ENCODE measurements at places on chromosomes 3 and 15.

DNA sequence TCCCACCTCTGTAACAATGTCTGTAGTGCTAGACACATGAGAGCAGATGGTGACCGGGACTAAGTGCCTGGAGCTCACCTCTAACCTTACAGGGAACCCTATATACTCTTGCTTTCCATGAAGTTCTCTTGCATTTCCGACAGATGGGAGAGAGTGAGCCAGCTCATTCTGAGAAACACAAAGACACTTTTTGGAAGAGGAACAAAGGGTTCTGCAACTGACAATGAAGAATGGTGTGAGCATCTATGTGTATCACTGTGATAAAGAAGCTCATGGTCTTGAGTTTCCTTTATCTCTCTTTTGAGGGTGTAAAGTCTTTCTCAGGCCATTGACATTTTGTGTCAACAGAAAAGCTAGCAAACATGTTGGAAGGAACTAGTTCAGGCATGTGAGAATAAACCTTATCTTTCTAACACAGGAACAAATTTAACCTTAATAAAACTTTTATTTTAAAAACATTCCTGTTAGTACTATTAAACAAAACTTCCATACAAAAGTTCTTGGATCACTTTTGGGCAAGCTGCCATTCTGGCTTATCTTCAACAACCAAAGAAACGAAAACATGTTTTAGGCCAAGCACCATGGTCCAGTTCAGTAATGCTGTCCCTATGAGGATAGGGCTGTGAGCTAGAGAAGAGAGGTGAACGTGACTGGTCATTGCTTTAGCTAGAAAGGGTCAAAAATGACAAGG, 142.7 kb downstream of the THRB start:
- no peak for DNase-seq

DNA sequence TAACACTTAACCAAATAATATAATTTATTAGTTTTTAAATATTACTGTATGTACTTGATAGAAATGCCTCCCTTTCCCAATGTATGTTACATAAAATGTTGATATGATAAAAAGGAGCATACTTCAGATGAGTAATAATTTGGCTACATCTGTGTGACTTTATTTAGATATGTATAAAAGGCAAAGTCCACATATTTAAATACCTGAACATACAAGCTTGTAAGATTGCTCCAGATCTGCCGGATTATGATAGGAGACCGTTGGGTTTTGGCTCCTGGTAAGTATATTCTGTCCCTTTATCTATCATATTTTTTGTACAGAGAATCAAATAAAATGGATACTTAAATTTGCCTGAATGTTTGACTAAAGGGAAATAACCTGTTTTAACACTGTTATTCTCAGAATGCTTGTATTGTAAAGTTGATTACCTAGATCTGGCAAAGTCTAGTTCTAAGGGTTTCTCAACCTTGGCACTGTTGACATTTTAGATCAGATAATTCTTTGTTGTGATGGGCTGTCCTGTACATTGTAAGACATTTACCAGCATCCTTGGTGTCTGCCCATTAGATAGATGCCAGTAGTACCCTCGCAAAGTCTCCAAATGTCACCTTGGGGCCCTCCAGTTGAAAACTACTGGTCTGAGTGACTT, 38.5 kb downstream of the LRCH3 start:
- DNase-seq: no peak

- no peak for DNase-seq
Measured at GRCh38 chr3:57978316-57978715, 29.9 kb upstream of the FLNB start.

GRCh38 chr15:99213187-99213811, 36.1 kb downstream of the TTC23 start:
- DNase-seq: peak; percentile 58

- DNase-seq: peak; percentile 64
Measured at GRCh38 chr3:54967731-54968161, 39.9 kb upstream of the LRTM1 start.

DNA sequence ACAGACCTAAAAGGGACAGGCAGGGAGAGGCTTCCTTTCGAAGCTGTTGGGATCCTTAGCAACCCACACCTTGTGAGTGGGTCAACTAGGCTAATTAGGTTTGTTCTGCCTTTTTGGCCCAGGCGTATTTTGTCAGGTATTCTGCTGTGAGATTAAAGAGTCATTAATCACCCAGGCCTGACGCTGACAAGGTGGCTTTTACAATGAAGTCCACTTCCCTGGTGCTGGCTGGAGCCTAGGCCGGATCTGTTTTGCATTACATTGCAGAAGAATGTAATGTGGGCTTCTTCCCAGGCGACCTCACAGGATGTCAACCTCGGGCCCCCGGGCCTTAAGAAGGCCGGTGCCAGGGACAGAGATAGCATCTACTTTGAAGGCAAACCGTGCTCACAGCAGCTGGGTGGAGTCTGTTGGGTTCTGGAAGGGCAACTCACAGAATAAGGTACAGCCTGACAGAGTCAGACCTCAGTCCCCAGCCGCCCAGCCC, 76.9 kb downstream of the HES1 start:
- DNase-seq: no peak

- peak; percentile 64 for DNase-seq
Measured at GRCh38 chr3:30256474-30256873, 349.9 kb upstream of the TGFBR2 start.

DNA sequence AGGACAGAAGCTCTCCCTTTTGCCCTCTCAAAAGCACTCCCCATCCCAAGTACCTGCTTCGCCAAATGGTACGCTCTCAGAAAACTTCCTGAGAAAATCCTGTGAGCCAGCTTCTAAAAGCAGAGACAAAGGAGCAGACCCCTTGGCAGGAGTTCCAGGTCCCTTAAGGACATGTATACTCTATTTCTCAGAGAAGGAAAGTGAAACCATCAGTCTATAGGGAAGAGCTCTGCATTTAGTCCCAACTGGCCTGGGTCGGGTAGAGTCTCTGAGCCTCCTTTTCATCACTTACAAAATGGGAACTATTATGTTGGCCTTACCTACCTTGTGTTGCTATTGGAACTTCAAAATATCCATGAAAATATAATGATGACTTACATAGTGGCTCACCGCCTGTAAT, 19.7 kb downstream of the DAPK2 start:
- no peak for DNase-seq

DNA sequence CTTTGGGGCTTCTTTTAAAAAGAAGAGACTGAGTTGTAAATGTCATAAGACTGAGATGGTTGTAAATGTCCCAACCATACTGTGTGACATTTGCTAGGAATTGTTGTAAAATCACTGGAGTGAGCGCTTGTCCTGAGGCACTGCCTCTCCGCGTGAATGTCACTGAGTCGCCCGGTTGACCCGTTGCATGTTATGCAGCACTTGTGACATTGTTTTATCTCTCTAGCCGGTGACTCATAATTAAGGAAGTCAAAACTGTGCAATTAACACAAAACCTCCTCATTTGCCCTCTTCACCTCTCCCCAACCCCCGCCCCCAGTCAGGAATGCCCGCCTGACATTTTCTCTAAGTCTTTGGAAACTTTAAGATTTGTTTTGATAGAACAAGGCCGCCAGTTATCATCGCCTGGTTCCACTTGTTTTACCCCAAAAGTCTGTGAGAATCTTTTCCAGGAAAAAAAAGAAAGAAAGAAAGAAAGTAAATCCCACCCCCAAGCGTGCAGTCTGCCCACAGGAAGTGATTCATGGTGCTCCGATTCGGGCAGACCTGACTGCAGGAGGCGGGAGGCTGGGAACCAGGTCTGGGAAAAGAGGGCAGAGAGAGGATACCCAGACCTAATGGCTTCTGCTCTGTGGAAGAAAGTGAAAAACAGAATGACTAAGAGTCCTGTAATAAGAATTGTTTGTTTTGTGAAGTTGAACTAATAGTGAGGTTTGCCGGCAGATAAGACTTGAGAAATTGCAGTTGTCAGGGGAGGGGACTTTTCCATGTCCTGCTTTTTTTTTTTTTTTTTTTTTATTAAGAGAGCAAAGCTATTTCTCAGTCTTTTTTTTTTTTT, 84.8 kb downstream of the SMAD3 start:
- peak; percentile 100 for DNase-seq

GRCh38 chr3:21292971-21293370, 458.0 kb downstream of the ZNF385D start:
- DNase-seq: no peak

GRCh38 chr3:50274371-50275104, 4.3 kb upstream of the LSMEM2 start:
- DNase-seq: peak; percentile 45

DNA sequence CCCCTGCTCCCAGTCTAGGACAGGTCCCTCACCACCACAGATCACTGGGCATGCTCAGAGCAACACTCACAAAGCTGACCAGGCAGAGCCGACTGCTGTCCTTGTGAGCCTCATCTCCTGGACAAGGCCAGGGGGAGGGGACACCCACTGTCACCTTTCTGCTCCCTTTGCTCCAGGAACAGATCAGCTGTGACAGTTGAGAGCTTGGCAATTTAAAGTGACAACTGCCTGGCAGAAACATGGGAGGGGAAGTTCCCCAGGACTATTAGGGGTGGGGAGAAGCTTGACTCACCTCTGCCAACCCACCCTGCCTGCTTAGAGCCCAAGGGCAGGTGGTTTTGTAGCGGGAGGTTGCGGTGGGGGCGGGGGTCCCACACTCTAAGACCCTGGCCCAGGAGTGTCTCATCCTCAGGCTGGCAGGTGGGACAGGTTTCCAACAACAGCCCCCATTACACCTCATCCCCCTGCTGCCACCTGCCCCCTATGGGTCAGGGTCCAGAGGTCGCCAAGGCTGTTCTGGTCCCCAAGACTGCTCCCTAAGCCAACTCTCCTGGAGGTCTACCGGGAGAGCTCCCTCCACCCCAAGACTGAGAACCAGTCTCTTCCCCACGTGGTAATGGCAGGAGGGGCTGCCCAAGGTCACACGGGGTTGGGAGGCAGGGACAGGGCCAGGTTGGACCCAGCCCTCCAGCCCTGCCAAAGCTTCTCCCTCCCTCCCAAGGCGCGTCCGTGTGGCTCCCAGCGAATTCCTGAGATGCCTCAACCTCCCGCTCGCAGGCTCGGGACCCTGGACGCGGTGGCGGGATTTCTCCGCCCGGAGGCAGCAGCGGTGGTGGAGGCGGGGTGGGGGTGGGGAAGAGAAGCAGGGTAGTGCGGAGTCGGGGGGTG, 80.4 kb downstream of the IQSEC1 start:
- no peak for DNase-seq

DNA sequence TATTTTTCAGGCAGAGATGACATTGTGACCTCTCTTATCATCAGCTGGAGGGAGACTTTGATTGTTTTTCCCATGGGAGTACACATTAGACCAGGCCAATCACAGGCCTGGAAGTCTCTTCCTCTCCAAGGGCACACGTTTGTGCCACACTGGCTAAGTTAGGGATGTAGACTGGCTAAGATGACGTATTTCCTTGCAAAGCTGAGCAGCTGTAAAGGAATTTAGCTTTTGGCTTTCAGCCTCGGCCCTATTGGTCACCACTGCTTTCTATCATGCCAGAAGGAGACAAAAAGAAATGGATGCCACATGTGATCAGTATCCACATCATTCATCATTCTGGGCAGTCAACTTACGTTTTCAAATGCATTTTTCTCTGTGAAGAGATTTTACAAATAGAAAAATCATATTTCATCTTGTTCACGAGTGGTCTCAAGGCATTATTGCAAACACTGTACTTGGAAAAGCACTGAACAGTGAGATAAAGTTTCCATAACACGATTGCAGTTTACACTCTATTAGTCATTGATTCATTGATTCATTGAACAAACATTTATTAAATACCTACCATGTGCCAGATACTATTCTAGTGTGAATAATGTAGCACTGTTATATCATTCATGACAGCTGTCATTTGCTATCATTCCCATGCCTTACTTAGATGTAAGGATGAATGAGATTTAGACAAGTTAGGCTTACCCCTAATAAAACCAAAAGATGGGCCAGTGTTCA, 27.0 kb upstream of the RNF7 start:
- peak; percentile 72 for DNase-seq

- no peak for DNase-seq
Measured at GRCh38 chr3:21405671-21406667, 345.0 kb downstream of the ZNF385D start.

DNA sequence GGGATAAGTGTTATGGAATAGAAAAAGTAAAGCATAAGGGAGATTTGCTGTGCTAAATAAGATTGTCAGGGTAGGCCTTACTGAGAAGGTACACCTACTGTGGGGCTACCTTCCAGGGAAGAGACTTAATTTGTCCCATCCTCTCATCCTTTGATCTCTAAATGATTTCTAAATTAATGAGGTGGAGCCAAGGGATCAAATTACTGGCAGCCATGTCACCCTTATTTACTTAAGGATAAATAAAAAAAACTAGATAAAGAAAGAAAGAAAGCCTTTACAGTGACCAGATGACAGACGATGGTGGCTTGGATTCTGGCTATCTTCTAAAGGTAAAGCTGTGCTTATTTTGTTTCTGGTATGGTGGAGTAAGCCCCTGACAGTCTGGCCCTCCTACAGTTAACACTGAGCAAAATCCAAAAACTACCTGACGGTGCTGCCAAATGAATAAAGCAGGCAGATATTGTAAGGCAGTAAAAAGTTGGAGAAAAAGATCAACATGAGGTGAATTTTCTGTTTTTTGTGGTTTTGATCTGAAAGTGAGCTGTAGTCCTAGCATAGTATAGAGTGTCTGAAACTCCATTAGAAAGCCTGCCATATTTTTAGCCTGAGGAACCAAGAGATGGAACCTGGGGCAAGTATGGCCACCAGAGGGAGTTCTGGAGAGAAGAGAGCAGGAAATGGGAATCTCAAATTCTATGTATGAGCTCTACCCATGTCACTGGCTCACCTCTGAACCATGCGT, 285.1 kb upstream of the MANF start:
- peak; percentile 32 for DNase-seq

DNA sequence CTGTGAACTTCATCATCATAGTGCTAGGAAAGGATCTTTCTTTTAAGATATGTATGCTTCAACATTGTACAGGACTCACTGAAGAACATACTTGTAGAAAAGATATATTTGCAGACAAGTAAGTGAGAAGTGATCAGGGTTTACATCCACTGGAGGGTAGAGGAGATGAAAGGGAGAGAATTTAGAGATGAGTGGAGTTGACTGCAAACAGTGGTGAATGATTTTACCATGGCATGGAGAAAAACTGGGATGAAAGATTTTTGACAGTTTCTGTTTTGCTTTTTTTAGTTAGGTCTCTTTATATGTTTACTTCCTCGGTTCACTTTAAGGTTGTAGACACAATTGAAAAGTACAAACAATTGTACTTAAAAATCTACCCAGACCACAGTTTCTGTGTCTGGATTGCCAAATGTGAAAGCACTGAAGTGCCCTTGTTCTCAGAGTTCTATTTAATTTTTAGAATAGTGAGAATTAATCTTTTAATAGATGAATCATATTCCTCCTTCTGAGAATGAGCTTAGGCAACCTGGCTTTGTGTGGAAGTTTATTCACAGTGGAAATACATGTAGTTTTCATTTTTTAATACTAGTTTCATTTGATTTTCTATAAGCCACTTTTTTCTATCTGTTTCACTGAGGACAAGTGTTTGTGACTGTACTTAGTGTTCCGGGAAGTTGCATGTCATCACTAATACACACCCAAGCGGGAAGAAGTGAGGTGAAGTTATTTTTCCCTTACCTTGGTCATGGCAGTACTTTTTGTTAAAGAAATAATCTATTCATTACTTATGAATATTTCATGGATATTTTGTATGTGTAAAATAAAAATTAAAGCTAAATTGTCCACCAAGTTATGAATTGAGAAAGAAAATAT, 1.8 kb upstream of the GPR171 start:
- DNase-seq: no peak

GRCh38 chr15:90234096-90234988, at the start of gene GDPGP1:
TSS of gene GDPGP1 (plus strand) at chr15:90234209. CDS start at chr15:90240909, 6,700 bp downstream.
- DNase-seq: no peak

- no peak for DNase-seq
Measured at GRCh38 chr15:81111510-81112470, 22.3 kb upstream of the CFAP161 start.

GRCh38 chr3:175108613-175109151, 249.5 kb downstream of the NAALADL2 start:
- DNase-seq: no peak

- DNase-seq: no peak
Measured at GRCh38 chr3:159632128-159632527, 356.5 kb upstream of the IL12A start.

All from amniotic epithelial cell (primary cell).